ENCODE measurements at places on chromosomes 5 and 9.

GRCh38 chr5:171911152-171911551 lies 95.3 kb downstream of the FBXW11 start:
- DNase-seq: no peak

DNA sequence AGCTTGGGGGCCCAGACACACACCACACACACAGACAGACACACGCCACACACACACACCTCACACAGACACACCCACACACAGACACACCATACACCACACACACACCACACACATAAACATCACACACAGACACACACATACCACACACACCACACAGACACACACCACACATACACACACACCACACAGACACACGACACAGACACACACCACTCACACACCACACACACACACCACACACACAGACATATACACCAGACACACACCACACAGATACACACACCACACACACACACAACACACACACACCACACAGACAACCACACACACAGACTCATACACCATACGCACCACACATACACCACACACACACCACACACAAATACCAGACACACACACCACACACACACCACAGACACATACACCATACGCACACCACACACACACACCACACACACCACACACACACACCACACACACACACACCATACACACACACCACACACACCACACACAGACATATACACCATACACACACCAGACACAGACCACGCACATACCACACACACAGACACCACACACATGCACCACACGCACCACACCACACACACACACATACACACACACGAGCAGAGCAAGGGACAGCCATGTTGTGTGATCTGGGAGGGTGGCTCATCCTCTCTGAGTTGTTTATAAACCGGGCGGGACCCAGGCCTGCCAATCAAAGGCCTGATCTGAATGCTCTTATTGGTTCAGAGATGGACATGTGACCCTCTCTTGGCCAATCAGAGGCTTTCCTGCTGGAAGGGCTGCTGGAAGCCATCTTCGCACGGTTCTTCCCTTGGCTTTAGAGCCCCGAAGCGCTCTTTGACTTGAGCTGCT lies 148.3 kb downstream of the GAPVD1 start:
- no peak for DNase-seq

DNA sequence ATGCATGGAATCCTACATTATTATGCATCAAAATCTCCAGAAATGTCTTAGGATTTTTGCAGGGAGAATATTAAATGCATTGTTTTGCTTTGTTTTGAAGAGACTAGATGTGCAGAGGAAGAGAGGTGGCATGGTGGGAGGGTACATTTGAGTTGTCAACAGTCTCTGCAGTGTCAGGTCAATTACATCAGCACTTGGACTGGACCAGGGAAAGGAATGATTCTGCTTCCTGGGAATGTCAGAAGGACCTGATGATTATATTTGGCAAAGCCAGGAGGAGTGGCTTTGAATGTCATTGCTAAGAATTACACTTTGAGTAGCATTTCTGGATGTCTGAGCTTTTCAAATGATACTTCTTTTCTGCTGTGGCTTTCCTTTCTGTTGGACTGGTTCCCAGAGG lies 17.5 kb upstream of the TMEFF1 start:
- DNase-seq: no peak

- DNase-seq: no peak
Measured at GRCh38 chr5:132767150-132767549, 9.9 kb downstream of the SEPTIN8 start.

DNA sequence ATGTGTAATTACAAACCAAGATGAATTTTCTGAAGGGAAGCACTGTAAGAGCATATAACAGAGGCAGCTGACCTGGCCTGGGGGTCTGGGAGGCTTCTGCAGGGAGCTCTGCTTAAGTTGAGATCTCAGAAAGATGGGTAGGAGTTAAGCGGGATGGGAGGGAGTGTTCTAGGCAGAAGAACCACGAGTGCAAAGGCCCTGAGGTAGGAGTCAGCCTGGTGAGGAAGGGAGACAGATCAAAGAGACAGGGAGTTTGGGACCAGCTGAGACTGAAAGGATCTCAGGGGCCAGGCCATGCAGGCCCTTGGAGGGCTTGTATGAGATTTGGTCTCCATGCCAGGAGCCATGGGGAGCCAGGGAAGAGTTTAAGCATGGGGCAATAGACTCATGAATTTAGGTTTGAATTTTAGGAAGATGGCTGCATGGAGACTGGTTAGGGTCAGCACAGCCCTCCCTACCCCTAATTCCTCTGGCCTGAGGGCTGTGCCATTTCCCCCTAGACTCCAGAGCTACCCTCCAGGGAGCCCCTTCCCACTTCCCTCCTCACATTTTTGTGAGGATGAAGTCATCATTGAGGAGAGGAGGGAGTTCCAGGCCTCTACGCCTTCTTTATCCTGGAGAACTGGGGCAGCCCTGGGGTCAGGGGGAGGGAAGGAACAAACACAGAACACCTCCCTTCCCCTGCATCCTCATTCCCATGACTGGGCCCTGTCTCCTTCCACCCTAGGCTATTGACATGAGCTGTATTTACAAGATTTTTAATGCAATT lies 4.8 kb upstream of the ARAP3 start:
- no peak for DNase-seq

GRCh38 chr9:114592356-114592755 lies 4.8 kb downstream of the ATP6V1G1 start:
- DNase-seq: no peak

GRCh38 chr5:73592551-73592950 lies 27.0 kb downstream of the UTP15 start:
- DNase-seq: no peak

GRCh38 chr5:129341306-129341705 lies 118.8 kb upstream of the ADAMTS19 start:
- no peak for DNase-seq

- DNase-seq: no peak
Measured at GRCh38 chr5:61931236-61931635, 374.8 kb upstream of the KIF2A start.

Measured in anterior cingulate cortex (tissue), 58 donors.